ENCODE measurements at places on chromosomes 4 and X. TPM values are rescaled to one million over a fixed set of nuclear protein-coding genes. Genes with fewer than 3 reads are reported as not detected.

DNA sequence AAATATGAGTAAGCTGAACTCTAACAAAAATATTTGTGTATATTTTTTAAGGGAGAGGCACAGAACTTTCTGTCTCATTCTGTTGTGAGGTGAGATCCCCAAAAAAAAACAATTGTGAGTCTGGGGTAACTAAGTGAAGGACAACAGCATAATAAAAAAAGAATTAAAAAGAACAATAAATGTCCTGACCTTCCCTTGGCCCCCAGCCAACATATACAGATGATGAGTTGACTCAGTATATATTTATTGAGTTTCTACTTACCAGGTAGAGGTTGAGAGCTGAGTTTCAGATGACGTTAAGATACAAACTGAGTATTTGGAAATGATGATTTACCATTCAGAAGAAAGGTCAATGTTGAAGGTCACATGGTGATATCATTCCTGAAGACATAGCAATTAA lies 239.5 kb downstream of the KCNIP4 start:
- no peak for DNase-seq

- DNase-seq: no peak
These were observed 22.5 kb downstream of the HNRNPH2 start for GRCh38 chrX:101430457-101431078.

Gene TMPRSS11B
- polyA plus RNA-seq: not detected

- no peak for DNase-seq
These were observed 119.0 kb downstream of the NKX6-1 start for GRCh38 chr4:84379917-84380641.

Gene RIBC1
- 4.4 TPM for polyA plus RNA-seq

Gene AFF2
- 0.42 TPM for polyA plus RNA-seq

Gene SLIT2
- polyA plus RNA-seq: 20.1 TPM

GRCh38 chr4:101862595-101862994 lies 72.1 kb downstream of the BANK1 start:
- no peak for DNase-seq

GRCh38 chr4:85762529-85762871 lies 287.6 kb downstream of the ARHGAP24 start:
- DNase-seq: no peak

Gene TLR3
- 0.36 TPM for polyA plus RNA-seq

DNA sequence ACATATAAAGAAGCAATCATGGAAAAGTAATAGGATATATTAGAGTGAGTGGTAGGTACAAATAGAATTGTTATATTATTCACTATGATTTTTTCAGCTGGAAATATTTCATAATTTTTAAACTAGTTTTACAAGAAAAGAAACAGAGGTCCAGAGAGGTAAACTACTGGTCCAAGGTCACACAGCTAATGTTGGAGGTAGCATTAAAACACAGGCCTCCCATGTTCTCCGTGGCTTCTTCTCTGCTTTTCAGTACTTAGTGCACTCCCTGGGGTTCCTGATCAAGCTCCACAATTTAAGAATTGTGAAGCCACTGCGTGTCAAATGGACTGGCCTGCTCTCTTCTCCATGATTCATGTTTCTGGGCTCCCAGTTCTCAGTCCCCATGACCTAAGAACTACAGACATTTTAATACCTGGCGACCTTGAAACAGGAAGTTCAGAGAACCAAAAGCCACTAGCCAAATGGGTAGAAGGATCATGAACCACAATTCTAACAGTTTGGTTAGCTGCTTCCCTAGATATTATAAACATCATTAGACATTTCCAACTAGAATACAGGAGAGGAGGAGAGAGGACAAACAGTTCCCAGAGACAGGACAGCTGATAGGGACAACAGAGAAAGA lies 172.0 kb upstream of the KLF3 start:
- DNase-seq: no peak
